ENCODE measurements at places on chromosomes 13 and 19.
A peak's percentile ranks its signal among the peaks of the same experiment; 100 is the strongest.

DNA sequence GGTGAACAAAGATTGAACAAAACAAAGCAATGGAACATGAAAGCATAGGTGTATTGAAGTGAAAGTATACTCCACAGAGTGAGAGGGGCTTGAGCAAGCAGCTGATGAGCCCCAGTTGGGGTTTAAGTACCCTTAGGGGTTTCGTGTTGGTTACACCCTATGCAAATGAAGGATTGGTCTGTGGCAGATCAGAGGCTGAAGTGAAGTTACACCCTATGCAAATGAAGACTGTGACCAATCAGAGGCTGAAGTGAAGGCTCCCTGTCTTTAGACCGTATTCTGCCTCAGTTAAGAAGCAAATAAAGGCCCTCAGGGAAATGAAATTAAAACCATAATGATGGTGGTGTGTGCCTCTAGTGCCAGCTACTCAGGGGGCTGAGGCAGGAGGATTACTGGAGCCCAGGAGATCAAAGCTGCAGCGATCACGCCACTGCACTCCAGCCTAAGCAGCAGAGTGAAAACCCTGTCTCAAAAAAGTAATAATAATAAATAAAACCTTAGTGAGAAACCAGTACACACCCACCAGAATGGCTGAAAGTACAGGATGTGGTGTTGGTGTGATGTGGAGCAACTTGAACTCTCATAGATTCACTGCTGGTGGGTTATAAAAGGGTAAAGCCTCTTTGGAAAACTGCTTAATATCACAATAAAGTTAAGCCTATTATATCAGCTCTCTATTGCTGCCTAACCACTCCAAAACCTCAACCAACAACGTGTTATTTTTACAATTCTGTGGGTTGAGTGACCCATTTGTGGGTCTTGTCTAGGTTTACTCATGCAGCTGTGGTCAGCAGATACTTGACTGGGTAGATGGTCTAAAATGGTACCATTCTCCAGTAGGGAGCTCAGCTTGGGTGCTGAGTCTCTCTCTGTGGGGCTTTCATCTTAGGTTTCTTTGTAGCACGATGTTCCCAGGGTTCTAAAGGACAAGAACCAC, 12.8 kb upstream of the UPF3A start:
- no peak for DNase-seq

DNA sequence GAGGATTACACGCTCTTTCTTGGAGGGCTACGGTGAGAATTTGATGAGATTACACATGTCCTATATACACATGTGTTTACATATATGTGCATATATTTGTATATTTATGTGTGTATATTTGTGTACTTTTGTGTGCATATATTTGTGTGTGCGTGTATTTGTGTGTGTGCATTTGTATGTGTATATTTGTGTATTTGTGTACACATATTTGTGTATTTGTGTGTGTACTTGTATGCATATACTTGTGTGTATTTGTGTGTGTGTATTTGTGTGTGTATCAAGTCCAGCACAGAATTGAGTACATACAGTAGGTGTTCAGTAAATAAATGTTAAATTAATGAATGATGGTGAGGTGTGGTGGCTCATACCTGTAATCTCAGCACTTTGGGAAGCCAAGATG, 1.8 kb downstream of the TMEM143 start:
- DNase-seq = no peak

DNA sequence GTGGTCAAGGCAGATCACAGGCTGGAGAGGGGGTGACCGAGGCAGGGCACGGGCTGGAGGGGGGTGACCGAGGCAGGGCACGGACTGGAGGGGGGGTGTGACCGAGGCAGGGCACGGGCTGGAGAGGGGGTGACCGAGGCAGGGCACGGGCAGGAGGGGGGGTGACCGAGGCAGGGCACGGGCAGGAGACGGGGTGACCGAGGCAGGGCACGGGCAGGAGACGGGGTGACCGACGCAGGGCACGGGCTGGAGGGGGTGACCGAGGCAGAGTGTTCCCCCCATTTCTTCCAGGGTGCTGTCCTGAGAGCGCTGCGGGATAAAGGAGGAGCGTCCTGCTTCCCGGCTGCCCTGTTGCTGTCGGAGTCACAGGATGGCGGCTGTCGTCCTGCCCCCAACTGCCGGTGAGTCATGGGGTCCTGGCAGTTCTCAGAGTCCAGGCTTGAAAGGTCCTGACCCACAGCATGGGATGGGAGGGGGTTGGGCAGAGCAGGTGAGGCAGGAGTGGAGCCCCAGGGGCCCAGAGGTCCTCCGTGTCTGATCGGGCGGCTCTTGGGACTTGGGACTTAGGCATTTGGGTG, 5.3 kb downstream of the ZNF557 start:
- no peak for DNase-seq

- no peak for DNase-seq
Observed at GRCh38 chr19:58450856-58451357, 515 bp upstream of the ZNF324B start.

DNA sequence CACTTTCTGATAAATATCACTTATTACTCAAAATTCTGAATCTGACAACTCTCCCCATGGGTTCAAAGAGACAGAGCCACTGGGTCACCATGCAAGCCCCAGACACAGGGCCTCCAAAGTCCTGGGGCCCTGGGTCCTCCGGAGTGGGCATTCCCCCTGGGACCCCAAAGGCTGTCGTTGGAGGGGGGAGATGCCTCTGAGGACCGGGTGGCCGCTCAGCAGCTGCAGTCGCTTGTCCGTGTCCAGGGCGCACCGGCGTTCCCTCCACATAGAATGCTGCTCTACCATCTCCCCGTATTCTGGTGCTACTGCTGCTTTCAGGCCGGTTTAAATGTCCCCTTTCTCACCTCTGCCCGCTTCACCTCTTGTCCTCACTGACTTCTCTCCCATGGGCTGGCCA, 246.1 kb downstream of the TEX29 start:
- no peak for DNase-seq

- no peak for DNase-seq
Observed at GRCh38 chr19:54622431-54622830, 7.9 kb upstream of the LILRB1 start.

GRCh38 chr19:10871711-10872545, 575 bp downstream of the CARM1 start:
- DNase-seq = no peak

GRCh38 chr19:15417699-15418098, 1.1 kb downstream of the AKAP8L start:
- DNase-seq = no peak

DNA sequence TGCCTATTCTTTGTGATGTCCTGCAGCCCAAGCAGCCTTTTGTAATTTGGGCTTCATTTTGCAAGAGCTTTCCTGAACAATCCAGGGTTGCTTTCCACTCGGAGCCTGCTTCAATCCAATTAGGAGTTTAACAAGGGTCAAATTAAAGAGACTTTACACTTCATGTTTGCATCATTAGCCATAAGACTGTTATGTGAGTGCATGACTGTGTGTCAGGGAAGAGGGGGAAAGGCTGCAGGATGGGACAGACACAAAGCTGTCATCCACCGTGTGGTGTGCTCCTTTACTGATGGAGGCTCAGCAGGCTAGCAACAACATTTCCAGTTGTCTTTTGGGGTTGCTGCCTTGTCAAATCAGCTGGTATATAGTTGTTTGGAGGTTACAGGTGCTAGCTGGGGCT, 23.7 kb upstream of the MAB21L1 start:
- DNase-seq = no peak

GRCh38 chr13:22499919-22500318, 680.9 kb upstream of the SGCG start:
- DNase-seq = no peak

GRCh38 chr19:28606269-28607032, 606.5 kb downstream of the UQCRFS1 start:
- no peak for DNase-seq

- DNase-seq = no peak
Observed at GRCh38 chr13:32426990-32427851, 709 bp downstream of the N4BP2L1 start.

- DNase-seq = peak; percentile 3
Observed at GRCh38 chr13:102234618-102235017, 167.2 kb downstream of the FGF14 start.

DNA sequence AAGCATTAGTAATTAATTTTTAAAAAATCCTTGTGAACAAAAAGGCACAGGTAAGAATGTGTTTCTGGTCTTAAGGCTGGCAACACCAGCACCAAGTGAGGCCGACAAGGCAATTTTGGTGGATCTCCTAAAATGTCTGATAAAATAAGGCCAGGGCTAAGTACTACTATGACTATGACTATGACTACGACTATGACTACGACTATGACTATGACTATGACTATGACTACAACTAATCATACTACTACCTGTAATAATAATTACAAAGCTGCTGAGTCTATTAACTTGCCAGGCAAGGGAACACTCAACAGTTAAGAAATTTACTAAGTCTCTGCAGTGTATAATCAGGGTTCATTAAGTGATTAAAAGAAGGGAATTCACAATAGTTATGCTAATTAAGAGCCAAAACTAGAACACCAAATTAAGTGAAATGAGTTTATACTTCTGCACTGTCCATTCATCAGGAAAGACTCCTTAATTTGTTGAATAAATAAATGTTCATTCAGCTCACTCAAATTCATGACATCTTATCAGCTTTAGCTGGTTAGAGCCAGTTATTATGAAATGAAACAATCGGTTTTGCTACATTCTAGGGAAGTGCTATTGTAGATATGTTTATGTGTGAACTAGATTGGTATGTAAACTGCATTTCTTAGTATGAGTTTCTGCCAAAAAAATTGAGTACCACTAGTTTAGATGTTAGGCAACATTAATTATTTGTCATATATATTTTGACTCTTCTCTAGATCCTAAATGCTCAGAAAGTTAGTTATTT, 1626.2 kb upstream of the PCDH20 start:
- no peak for DNase-seq

DNA sequence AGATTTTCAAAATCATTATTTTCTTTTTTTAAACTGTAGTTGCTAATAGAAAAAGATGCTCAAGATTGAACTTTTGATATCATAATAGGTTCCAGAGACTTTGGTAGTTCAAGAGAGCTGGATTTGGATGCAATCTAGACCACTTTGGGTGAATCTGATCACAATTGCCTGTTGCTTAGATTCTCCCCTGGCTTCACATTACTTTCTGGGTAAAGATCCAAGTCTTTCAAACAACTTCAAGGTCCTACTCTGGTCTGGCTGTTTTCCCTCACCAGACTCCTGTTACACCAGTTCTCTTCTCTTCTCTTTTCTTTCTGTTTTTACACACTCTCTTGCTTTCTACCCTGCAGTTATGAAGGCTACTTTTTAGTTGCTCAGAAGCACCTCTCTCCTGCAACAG, 7.4 kb upstream of the SPRY2 start:
- DNase-seq = peak; percentile 54

- no peak for DNase-seq
Observed at GRCh38 chr13:41268764-41269163, 5.4 kb upstream of the MTRF1 start.

DNA sequence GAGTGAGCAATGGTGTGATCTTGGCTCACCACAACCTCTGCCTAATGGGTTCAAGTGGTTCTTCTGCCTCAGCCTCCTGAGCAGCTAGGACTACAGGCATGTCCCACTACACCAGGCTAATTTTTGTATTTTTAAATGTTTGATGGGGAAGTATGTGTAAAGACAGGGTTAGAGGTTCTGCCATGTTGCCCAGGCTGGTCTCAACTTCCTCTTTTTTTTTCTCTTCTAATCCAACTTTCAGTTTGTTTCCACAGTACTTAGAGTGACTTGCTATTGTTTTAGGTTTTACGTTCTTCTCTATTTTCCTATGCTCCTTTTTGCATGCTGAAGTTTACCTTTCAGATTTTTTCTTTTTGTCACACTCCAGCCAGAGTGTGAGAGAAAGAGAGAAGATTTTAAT, 1433.0 kb downstream of the UQCRFS1 start:
- no peak for DNase-seq

DNA sequence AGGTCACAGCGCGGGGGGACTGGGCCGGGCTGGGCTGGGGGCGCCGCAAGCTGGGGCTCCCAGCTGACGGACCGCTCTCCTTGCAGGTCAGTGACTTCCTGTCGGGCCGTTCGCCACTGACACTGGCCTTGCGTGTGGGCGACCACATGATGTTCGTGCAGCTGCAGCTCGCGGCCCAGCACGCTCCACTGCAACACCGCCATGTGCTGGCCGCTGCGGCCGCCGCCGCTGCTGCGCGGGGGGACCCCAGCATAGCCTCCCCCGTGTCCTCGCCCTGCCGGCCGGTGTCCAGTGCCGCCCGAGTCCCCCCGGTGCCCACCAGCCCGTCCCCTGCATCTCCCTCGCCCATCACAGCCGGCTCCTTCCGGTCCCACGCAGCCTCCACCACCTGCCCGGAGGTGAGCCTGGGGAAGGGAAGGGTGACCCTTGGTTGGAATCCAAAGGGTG, 5.7 kb downstream of the MIDN start:
- peak; percentile 61 for DNase-seq

- no peak for DNase-seq
Observed at GRCh38 chr13:33186861-33187291, 98.7 kb downstream of the STARD13 start.

GRCh38 chr19:52191389-52191788, 1.5 kb downstream of the PPP2R1A start:
- DNase-seq = no peak

DNA sequence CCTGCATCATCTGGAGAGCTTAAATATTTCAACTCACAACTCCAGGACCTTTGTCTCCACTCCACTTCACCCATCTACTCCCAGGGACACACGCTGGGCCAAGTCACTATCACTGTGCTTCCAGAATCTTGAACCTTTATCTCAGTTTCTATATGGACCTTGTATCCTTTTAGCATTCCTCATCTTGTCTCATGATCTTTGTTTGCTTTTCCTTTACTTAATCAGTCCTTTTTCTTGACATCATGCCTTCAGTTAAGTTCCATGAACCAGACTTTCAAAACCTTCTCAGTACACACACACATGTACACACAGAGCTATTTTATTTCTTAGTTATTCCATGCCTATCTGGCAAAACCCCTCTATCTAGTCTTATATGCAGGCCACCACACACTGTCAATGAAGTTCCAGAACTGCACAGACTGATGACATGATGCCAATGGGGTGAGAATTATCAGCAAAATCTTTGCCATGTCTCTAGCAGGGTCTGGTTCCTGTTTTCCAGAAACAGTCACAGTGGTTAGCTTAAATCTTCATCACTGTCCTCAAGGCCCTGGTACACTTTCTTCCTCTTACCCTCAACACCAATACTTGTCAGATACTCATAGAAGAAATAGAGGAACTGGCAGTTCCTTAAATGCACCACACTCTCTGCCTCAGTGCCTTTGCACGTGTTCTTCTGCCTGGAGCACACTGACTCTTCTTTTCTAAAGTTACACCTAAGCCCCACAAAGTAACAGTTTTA, 77.6 kb upstream of the STARD13 start:
- no peak for DNase-seq

DNA sequence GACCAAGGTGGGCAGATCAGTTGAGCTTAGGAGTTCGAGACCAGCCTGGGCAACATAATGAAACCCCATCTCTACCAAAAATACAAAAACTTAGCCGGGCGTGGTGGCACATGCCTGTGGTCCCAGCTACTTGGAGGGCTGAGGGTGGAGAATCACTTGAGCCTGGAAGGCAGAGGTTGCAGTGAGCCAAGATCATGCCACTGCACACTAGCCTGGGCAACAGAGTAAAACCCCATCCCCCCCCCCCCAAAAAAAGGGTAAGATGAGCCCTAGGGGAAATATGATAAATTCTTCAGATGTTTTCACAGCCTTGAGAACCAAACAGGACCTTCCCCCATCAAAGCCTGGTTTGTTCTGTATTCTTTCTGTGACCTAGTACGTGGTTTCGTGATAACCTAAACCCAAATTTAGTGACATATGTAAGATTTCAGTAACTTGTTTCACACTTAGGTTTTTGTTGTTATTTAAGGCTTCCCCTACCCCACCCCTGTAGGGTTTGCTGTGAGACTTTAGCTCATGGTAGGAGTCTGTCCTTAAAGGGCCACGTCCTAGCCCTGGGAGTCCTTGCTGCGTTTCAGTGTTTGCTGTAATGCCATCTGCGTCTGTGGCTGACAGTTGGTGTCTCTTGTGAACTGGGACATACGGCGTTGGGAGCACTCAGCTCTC, 49.6 kb downstream of the MYO9B start:
- DNase-seq = peak; percentile 45
